ENCODE measurements at places on chromosomes 13 and 19. TPM values are rescaled to one million over a fixed set of nuclear protein-coding genes. Genes with fewer than 3 reads are reported as not detected.

The SHISA7 gene
- total RNA-seq, result not detected

The UBE2L5 gene
- not detected for total RNA-seq

The MCF2L gene
- 3.3 TPM for total RNA-seq

The ZNF208 gene
- 0.07 TPM for total RNA-seq

The TDRD3 gene
- total RNA-seq, result 9.2 TPM

Measured in mammary microvascular endothelial cell (primary cell).